ENCODE measurements at places on chromosomes 16 and 17.

DNA sequence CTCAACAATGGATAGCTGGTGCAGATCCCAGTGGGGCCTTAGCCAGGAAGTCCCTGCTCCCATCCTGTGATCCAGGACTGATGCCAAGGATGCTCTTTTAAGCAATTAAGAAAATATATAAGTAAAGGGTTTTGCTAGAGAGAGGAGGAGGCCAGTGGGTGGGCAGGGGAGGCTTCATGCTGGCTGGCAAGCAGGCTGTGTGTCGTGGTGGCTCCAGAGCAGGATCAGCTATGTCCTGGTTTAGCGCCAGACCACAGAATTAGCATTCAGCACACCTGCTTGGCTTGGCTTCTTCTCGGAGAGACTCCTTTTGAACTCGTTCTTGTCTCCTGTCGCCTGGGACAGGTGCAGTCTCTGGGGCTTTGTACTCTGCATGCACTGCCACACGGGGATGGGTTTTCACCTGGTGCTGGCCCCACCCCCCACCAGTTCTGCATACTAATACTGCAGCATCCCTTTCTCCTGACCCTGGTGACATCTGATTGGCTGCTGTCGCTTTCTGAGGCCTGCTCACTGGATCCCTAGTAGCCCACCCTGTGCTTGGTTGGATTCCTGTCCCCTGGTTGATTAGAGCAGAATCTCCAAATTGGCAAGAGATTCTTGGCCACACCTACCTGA, 66.1 kb downstream of the PLD6 start:
- DNase-seq = no peak

GRCh38 chr17:77856551-77857305, 101.8 kb upstream of the TNRC6C start:
- no peak for DNase-seq

- no peak for DNase-seq
Measured at GRCh38 chr17:78973792-78974520, 5.8 kb downstream of the LGALS3BP start.

DNA sequence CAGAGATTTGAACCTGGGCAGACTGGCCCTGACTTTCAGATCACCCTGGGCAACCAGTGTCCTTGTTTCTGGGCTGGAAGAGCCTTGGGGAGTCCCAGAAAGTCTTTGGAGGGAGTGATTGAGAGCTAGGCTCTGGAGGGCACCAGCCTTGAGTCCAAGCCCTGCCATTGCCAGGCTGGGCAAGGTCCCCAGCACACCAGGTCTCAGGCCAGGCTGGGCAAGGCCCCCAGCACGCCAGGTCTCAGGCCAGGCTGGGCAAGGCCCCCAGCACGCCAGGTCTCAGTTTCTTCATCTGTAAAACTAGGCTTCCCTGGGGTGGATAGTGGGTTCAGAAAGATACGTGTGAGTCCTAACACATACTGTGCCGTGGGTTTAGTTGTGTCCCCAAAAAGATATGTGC, 135.0 kb downstream of the IRF8 start:
- no peak for DNase-seq

GRCh38 chr17:7823581-7824001, 10.4 kb upstream of the KDM6B start:
- no peak for DNase-seq

DNA sequence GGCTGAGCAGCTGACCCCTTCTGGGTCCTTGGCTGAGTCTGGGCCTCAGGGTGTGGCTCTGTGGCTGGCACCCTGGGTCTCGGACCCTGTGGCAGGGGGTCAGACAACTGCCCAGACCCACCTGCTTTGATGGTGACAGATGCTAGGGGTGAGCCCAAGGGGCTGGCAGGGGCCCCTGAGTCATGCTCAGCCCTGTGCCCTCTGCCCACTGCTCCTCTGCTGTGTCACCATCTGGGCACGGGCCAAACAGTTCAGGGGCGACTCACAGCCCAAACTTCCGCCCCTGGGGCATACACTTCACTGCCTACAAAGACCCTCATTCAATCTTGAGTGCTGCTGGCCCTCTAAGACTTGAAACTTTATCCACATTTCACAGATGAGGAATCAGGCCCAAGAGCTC, 5.7 kb downstream of the ADGRG1 start:
- DNase-seq = no peak

GRCh38 chr16:12349936-12350850, 373.7 kb downstream of the SNX29 start:
- DNase-seq = no peak

GRCh38 chr16:54443352-54443751, 156.8 kb upstream of the IRX3 start:
- no peak for DNase-seq

DNA sequence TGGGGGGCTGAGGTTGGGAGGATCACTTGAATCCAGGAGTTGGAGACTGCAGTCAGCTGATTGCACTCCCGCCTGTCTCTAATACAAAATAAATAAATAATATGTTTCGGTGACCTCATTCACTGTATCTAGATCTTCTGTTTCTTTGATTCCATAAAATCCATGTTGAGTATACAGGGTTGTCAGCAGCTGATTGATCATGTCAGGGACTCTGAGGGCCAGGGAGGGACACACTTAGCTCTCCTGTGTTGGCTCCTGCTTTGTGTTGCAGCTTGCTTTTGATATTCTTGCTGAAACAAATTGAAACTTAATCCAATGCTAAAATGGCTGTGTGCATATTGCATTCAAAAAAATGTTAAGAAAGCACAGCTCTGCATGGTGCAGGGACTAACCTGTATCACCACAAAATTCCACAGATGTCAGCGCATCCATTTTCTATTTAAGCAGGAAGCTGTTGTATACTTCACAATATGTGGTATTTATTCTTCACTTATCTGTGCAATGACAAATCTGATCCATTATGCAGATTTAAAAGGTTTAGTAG, 454.5 kb downstream of the CDH11 start:
- DNase-seq = no peak

DNA sequence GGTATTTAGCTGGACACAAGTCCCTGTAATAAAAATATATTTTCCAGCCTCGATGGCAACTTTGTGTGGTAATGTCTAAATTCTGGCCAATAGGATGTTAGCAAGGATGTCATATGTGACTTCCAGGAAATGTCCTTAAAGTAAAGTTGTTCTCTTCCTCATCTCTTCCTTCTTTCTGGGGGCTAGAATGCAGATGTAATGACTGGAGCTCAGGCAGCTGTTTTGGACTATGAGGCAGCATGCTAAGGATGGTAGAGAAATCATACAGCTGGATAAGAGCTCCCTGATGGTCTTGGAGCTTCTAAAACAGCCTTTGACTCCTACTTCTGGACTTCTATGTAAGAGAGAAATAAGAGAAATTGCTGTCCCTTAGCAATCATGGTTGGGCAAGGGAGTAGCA, 16.9 kb upstream of the MAPT start:
- no peak for DNase-seq

DNA sequence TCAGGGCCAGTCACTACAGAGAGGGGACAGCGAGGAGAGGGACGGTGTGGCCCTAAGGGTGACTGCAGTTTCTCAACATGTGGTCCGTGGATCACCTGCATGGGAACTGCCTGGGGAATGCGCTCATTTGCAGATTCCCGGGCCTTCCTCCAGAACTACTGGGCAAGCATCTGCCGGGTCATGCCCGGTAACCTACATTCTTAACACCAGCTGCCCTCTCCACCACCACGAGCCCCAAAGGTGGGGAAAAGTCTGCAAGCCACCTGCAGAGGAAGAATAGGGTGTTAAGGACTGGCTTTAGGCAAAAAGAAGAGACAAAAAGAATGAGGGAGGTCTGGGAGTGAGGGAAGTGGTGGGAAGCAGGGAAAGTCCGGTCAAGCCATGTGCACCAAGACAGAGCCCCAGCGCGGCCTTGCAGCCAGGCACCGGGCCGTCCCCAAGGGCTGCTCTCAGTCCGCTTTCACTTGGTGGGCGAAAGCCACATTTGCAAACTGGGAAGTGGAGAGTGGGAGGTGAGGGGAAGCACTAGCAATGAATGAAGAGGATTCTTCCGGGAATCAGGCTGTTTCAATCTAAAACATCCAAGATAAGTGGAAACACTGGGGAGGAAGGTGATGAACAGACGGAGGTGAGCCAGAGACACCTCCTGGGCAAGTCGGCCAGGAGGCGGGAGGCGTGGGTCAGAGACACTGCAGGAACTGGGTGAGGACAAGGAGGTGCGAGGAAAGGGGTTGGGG, 70.3 kb downstream of the N4BP1 start:
- DNase-seq = no peak

- DNase-seq = no peak
Measured at GRCh38 chr17:61371179-61371578, 28.5 kb upstream of the TBX2 start.

DNA sequence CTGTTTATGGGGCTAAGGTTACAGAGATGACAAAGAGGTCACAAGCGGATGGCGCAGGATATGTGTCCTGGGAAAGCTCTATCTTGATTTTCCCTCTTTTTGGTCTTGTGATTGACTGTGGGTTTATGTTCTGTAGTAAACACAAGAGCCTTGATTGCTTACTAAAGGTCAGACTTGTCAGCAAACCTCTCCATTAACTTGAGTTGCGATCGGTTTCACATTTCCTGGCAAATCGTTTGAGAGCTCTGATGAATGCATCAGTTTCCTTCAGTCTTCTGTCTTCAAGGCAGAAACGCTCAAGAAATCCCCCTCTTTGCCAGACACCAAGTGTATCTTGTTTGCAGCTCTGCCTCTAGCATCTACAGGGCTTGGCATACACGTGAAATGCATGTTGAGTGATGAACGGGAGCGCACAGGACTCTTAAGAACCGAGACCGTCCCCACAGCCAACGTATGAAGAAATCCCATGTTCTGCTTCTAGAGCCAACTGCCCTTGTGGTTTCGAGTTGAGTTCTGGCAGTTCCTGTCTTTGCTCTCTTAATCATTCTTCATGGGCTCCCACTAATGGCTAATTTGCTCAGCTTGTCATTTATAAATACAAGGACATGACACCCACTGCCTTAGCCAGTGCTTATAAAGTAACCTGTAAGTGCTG, 143.3 kb downstream of the PITPNC1 start:
- no peak for DNase-seq

- DNase-seq = no peak
Measured at GRCh38 chr17:42386777-42387657, 1.2 kb downstream of the STAT3 start.

DNA sequence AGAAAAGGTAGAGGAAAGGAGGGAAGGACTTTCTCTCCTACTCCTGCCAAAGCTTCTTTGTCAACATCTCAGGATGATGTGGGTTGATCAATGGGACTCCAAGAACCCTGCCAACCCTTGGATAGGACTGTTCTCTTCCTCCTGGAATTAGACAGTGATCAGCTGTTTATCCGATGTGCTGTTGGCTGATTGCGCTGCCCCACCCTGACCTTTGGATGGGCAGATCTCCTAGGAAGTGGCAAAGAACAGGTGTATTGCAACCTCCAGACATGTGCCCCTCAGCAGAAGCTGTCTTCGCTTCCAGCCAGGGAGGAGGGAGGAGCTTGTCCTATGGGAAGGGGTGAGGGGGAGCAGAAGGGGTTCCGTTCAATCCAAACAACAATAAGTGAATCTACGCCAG, 30.5 kb downstream of the SLC5A11 start:
- no peak for DNase-seq

GRCh38 chr16:63385714-63386432, 1349.6 kb upstream of the CDH8 start:
- no peak for DNase-seq

DNA sequence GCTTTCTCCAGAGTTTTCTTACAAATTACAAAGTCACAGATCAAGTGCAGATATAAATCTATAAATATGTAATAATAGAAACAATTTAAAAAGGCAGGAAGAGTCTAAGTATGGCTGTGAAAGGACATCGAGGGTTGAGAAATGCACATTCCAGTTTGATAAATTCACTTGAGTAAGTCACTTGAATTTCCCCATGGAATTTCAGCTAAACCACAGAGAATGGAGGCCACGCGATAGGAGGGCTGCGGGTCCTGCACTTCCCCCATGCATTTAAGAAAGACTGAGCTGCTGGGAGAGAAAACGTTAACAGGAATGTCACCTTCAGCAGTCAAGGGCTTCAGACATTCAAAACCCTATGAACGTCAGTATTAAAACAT, 6.1 kb upstream of the MXRA7 start:
- no peak for DNase-seq

DNA sequence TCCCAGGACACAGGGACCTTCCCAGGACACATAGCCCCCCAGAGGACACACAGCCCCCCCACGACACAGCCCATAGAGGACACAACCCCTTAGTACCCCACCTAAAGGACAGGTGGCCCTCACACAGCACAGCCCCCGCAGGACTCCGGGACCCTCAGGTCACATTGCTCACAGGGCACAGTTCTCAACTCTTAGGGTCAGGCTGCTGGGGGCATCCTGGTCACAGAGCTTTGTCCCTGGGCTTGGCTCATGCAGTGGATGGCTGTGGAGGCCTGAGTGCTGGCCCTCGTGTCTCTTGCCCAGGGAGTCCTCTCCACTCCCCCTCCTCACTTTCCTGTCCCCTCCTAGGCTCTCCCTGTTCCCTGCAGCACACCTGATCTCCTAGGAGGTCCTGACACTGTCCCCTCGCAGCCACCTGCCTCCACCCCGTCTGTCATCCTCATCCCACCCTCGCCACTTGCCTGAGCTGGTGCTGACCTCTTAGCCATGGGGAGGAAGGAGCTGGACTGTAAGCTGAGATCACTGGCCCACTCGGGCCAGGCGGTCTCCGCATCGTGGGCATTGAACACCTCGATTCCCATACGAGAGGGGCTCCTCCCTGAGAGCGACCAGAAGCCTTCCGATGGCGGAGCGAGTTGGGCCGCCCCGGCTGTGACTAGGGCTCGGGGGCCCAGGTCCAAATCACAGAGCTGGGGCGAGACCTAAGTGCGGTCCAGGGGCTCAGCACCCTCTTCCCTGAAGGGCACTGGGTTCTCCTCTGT, 1.4 kb upstream of the WDR45B start:
- DNase-seq = no peak

GRCh38 chr17:12590417-12590816, 75.3 kb upstream of the MYOCD start:
- DNase-seq = no peak

GRCh38 chr17:79006046-79006445, 3.5 kb downstream of the CANT1 start:
- no peak for DNase-seq

- DNase-seq = no peak
Measured at GRCh38 chr16:68866933-68867332, 23.6 kb downstream of the TANGO6 start.
